GM18507 (cell line): ENCODE measurements at places on chromosomes 13 and 19.

GRCh38 chr13:113202912-113203311 is 5.6 kb downstream of the PCID2 start:
- DNase-seq: no peak

- no peak for DNase-seq
These were observed 158.1 kb upstream of the TSC22D1 start for GRCh38 chr13:44734201-44734707.

DNA sequence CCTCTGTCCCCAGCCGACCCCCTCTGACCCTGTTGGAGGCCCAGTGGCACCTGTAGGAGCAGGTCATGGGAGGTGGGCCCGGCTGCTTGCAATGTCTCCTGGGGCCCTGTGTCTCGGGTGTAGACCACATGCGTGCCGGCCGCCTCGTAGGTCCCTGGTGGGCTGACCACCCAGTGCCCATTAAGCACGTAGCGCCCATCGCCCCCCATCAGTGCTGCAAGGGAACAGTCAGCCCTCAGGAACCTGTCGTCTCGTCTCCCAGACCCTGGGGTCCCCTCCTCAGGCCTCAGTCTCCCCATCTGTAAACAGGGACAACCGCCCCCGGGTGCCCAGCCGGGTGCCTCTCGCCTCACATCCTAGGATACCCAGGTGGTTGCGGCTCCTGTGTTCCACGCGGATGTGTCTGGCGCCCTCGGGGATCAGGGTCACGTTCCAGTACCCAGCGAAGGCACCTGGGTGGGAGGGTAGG is 5.6 kb downstream of the ADAMTSL5 start:
- DNase-seq: no peak

DNA sequence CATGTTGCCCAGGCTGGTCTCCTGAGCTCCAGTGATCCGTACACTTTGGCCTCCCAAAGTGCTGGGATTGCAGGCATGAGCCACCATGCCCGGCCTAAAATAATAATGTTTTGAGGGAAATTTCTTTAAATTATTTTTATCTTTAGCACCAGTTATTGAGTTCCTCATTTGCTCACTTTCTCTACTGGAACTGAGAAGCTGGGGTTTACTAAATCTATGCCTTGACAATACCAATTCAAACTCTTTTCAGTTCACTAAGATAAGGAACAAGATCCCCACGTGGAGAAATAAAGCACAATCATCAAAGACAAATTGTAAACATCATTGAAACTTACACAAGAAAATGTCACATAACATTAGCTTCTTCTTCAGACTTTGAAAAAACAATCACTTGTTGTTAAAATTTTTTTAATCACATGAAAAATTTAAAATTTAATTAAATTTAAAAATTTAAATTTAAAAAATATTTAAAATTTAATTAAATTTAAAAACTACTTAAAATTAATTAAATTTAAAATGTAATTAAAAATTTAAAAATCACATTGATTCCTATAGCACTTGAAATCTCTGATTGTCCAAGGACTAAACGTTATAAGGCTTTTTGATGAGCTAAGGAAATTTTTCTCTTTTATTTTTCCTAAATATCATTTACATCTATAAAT is 25.2 kb upstream of the XPO4 start:
- no peak for DNase-seq

DNA sequence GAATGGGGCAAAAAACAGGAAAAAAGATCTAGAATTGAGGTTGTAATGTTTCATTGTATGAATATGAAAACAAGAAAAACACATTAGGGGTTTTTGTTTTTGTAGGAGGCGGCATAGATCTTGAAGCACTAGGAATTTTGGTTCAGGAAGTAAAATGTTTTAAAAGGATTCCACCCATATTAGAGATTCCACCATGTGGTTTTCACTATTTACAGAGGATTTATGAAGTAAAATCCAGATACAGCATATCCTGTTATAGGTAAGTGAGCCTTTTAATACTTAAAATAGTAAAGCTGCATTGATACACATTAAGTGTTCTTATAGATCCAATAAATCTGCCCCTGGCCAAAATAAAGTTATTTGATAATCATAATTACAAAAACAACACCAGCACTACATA is 61.4 kb downstream of the MICU2 start:
- no peak for DNase-seq

GRCh38 chr19:34409189-34410164 is 5.3 kb downstream of the PDCD2L start:
- no peak for DNase-seq

GRCh38 chr19:1004803-1005664 is 4.8 kb downstream of the GRIN3B start:
- no peak for DNase-seq

- no peak for DNase-seq
These were observed 19.1 kb downstream of the CEBPG start for GRCh38 chr19:33392341-33393285.

GRCh38 chr13:100543872-100544602 is 44.6 kb downstream of the GGACT start:
- no peak for DNase-seq

DNA sequence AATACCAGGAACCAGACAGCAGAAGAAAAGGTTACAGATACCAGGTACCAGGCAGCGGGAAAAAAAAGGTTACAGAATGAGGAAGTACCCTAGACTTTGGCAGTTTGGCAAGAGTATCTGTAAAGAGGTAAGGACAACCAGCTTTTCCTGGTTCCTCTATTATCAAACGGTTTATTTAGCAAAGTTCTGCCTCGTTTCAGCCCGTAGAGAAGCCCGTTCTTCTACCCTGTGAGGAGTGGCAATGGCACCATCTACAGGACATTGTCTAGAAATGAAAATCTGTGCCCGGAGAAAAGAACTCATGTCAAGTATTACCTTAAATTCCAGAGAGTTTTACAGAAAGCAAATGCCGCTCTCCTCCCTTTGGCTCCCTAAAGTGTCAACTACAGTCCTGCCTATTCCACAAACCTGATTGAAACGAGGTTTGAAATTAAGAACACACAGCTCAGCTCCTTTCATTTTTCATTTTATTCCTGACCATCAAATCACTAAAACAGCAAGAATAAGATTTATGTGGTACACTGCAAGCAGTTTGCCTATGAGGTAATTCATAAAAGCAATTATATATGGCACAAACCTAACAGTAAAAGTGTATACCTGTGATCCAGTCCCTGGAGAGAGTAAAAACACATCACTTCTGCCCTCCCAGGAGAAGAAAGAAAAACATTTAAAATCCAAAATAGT is 226.3 kb downstream of the SLC7A1 start:
- no peak for DNase-seq

GRCh38 chr13:99489028-99489427 is 12.2 kb upstream of the TM9SF2 start:
- DNase-seq: no peak
